ENCODE measurements at places on chromosomes 4 and X.

DNA sequence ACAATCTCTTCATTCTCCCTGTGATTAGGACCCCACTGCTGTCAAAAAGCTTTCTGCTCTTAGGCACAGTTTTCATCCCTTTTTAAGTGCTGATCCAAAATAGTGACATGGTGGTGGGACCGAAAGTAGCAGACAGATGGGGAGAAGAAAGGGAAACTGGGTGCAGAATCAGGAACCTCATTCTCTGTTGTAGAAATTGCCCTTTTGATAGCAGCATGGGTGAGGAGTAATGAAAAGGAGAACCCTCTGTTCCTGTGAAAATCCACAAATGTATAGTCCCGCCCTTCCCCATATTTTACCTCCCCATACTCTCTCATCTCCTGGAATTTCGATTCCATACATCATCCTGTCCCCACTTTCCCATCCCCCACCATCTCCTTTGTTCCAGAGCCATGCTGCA, 126.5 kb downstream of the STIM2 start:
- DNase-seq = no peak

- DNase-seq = no peak
Measured at GRCh38 chr4:31204874-31205273, 484.7 kb downstream of the PCDH7 start.

- no peak for DNase-seq
Measured at GRCh38 chr4:114694770-114695169, 96.2 kb downstream of the UGT8 start.

DNA sequence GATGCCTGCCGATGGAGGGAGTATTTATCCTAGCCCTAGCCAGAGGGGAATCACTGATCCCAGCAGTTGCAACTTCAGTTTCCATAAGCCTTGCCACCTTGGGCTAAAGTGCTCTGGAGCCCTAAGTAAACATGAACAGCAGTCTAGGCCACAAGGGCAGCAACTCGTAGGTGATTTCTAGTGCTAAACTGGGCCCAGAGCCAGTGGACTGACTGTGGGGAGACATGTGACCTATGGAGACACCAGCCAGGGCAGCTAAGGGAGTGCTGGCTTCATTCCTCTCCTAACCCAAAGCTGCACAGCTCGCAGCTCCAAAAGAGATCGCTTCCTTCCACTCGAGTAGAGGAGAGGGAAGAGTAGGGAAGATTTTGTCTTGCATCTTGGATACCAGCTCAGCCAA, 120.8 kb upstream of the MAGEA10 start:
- no peak for DNase-seq

- no peak for DNase-seq
Measured at GRCh38 chr4:38872620-38873019, 5.0 kb downstream of the FAM114A1 start.
